ENCODE measurements at places on chromosomes 3 and 15. TPM values are rescaled to one million over a fixed set of nuclear protein-coding genes. Genes with fewer than 3 reads are reported as not detected.

Gene VGLL4
- total RNA-seq: 36.3 TPM

Gene LPP
- 89.0 TPM for total RNA-seq

DNA sequence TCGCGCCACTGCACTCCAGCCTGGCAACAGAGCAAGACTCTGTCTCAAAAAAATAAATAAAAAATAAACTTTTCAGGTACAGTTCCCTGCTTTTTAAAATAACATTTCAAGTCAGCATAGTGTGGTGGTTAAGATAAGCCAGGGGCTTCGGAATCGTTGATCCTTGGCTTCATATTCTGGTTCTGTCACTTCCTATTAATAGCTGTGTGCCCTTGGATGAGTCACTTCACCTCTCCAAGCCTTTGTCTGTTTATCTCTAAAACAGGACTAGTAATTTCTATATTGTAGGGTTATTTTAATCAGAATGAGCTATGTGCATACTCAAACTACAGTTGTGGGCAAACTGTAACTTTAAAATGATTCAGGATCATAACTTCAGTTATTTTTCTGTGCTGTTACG is 53.8 kb upstream of the SENP5 start:
- ATAC-seq: no peak

GRCh38 chr15:80695911-80696661 is 976 bp downstream of the ABHD17C start:
- peak; percentile 67 for ATAC-seq
